Fibroblast of upper back skin (primary cell): ENCODE measurements at places on chromosomes 13 and 19.

DNA sequence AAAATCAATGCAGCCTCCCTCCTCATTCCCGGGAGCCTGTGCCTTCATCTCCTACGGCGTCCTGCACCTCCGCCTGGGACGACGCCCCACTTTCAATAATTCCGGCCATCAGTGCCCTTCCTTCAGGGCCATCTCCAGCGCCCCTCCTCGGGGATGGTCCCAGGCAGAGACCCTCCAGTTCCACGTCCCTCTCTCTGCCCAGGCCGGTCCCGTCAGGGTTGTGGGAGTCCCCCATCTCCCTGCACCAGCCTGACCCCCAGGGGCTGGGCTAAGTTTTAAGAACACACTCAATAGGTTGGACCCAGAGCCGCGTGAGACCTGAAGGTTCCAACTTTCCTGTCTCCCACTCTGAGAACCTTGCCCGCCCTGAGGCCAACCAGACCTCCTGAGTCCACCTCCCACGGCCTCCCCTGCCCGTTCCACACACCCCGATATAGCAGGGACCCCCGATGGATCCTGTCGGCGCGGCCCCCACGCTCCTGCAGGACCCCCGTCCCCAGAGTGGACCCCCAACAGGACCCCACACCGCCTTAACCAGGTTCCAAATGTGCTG, 646 bp downstream of the TMEM161A start:
- DNase-seq, result no peak

DNA sequence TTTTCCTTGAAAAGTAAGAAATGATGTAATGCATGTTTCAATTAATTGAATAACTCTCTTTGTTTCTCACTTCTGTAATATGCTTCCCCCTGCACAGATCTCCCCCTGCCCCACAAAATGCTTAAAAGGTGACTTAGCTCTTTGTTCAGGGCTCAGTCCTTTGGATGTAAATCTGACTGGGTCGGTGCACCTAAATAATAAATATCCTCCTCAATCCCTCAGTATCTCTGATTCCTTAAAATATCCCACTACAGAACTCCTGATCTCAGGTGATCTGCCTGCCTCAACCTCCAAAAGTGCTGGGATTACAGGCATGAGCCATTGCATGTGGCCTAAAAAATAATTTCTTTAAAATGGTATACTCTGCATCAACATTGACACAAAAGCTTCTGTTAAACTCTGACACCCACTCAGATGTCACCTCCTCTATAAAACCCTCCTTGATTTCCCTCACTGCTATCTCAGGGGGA, 107.0 kb downstream of the ZNF429 start:
- DNase-seq, result no peak

DNA sequence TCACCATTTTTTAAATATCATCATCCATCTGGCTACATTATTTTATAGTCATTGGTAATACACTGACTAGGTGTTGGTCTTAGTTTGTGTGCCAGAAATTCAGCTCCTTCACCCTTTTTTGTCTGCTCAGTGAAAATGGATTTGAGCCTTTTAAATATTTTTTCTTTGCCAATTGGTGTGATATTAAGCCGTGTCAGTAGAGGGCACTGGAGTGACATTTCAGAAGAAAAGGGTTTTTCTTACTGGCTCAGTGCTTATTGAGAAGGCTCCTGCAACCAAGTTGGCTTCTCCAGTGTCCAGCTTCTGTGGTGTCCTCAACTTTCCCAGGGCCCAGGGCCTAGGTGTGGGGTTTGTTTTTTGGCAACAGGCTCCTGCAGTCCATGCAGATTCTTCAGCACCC, 546.6 kb downstream of the DACH1 start:
- DNase-seq, result peak; percentile 27

DNA sequence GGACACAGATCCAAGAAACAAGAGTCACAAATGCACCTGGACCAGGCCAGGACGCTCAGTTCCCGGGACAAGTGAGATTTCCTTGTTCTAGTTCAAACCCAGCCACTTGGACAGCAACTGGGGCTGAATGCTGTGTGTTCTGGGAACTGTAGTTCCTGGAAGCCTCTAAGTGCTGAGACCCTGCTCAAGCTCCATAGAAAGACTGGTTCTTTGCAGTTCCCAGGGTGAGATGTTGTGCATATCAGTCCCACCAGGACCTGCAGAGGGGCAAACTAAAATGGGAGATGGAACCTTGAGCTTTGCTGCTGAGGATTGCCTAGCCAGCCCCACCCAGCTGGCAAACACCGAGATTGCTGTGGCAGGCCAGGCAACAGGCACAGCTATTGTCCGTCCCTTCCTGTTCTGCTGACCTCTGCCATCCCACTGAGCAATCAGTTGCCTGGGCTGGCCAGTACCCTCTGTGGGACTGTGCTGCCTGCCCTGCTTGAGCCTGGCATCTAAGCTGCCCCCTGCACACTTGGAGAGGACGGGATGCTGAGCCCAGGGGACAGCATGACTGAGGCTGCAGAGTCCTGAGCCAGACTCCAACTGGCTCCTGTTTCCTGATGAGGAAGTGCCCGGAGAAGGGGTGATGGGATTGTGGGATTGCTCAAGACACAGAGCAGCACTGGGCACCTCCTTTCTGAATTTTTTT, 1.4 kb upstream of the GIPC1 start:
- DNase-seq, result no peak

DNA sequence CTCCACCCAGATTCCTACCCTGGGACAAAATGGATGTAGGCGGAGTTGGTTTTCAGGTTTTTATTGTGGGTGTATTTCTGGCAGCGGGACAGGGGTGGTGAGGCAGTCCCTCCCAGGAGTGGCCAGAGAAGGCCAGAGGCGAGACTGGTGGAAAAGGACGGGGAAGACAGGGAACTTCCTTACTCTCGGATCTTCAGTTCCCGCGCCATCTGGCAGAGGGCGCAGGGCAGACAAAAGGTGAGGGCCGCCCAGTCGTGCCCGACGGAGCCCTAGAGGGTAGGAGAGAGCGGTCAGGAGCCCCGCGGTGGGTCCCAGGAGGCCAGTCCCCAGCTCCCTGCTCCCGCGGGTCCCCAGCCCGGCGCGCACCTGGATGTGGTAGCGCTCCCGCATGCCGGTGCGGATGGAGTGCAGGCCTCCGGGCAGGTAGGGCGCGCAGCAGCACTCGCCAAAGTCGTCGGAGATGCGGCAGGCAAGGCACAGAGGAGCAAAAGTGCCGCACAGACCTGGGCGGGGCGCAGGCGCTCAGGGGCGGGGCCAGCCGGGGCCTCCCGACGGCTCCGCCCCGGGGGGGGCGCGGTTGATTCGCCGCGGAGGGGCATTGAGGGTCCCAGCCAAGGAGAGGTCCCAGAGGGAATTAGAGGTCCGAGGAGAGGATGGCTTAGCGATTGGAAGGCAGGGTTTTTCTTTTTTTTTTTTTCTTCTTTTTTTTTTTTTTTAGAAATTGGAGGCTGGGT, 3.0 kb downstream of the CNFN start:
- peak; percentile 43 for DNase-seq

DNA sequence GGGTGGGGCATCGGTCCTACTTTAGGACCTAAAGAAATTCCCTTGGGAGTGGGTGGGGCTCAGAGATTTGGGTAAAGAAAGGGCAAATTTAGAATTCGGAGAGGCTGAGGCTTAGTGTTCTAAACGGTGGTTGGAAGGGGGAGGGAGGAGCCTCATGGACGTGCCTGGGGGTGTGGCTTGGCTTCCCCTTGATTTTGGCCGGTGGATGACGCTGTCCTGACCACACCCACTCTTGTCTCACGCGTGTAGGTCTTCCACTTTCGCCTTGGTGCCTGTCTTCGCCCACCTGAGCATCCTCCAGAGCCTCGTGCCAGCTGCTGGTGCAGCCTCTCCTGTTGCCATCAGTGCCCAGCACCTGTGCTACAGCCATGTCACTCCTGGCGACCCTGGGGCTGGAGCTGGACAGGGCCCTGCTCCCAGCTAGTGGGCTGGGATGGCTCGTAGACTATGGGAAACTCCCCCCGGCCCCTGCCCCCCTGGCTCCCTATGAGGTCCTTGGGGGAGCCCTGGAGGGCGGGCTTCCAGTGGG, 1.2 kb upstream of the NUP62 start:
- peak; percentile 35 for DNase-seq
